Coronary artery (tissue), 2 donors: ENCODE measurements at places on chromosomes 3 and 15.

- no peak for DNase-seq
Measured at GRCh38 chr3:79002465-79003372, 765.1 kb downstream of the ROBO1 start.

DNA sequence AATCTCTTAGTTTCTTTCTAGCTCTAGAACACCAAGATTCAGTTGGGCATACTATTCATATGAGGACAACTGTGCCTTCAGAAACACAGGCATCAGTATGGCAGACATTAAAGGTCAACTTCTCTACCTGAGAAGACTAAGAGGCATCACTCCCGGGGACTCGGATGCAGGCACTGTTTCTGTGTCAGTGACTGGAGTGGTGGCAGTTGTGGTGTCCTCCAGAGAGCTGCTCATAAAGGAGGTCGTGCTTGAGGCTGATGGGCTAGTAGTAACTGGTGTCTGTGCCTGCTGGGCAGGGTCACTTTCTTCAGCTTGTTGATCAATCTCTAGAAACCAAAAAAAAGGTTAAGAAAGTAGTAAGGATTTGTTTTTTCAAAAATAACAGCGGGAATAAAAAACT lies 75.2 kb downstream of the FBXL22 start:
- DNase-seq = no peak

DNA sequence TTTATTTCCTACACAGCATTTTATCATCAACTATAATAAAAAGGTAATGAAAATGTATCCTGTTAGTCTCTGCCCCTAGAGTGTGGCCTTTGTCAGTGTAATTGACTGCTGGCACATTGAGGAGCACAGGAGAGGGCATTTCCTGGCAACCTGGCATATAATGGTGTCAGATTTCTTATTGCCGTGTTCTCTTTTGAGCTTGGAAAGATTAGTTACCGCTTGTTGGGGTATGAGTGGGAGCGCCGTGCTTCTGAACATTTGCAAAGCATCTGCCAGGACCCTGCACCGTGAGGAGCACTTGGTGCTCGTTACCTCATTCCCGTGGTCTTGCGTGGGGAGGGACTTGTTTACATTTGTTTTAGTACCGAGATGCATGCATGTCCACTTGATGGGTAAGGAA lies 124.4 kb downstream of the PTPRG start:
- no peak for DNase-seq

- DNase-seq = no peak
Measured at GRCh38 chr3:122795674-122796195, 866 bp downstream of the SLC49A4 start.

DNA sequence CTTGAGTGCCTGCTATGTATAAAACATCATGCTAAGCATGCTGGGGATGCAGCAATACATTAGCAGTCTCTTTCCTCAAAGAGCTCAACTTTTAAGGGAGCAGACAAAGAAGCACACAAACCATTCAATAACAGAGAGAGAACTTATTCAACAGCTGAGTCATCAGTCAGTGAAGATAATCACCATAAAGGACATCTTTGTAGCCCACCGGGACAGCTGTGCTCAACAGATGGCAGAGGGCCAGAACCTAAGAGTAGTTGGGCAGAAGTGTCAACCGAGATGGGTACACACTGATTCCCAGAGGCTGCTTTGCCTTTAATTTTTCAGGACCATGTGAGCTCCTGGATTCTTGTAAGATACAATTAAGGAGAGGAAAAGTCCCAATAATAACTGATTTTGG lies 4.2 kb upstream of the RAB8B start:
- DNase-seq = no peak

GRCh38 chr3:177335728-177336127 lies 138.4 kb upstream of the TBL1XR1 start:
- no peak for DNase-seq

DNA sequence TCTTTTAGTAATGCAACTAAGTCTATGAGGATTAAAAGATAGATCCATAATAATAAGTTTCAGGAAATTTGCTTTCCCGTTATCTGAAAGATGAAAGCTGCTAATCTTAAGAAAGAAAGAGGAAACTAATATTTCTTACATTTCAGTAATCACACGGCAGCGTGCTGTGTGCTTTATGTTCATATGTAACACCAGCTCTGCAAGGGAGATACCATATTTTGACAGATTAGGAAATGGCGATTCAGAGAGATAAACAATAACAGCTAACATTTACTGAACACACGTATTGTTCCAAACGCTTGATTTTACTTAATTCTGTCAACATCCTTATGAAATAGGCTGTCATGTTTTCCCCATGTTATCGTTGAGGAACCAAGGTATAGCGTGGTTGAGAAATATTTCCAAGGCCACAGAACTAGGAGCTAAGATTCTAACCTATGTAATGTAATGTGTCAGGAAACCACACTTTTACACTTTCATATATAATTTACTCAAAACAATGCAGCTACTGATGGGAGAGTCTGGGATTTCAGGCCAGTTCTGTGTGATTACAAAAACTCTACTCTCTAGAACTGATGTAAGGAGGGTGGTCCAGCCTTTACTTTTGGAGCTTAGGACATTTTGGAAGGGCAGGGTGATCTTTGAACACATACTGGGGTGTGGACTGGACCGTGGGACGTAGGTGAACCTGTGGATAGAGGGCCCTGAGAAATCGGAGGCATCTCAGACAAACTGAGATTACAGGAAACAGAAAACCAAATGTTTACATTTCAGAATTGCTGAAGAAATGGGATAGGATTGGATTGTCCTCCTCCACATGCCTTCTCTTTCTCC lies 100.6 kb downstream of the IL1RAP start:
- no peak for DNase-seq
